GM12878 (cell line): ENCODE measurements at places on chromosomes 2 and 18.

DNA sequence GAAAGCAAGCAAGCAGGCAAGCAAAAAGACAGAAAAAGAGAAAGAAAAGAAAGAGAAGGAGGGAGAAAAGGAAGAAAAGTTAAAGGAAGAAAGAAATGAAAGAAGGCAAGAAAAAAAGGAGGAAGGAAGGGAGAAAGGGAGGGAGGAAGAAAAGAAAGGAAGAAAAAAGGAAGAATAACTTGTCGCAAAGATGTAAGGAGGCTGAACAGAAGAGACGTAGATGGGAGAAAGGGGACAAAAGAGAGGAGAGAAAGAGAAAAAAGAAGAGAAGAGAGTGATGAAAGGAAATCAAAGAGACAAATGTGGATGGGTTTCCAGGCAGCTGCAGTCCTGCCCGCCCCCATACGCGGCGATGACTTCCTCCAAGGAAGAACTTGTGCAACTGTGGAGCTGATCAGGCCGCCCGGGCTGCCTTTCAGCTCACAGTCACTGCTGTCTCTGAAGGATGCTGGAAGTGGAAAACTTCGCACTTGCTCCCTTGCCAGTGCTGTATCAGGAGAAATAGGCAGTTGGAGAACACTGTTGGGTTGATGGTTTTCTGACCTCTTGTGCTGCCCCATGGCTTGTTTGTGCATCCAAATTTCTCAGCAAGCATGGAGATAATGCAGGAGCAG is 52.9 kb downstream of the TRIB2 start:
- no peak for DNase-seq

DNA sequence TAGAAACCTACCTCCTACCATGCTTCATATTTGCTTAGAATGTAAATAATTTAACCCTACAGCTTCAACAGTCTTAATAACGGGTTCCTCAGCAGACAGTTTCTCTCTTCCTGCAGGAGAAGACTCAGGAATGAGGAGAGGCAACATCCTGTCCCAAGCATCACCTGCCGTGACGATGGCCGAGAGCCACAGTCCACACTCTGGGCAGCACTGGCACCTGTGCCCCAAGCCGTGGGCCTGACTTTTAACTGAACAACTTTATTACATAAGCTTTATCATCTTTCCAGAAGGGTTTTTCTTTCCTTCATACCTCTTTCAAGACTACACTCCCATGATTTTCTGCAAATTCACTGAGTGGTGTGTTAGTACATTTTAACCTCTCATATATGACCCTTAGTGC is 856.0 kb downstream of the GALR1 start:
- no peak for DNase-seq

GRCh38 chr2:155157711-155158110 is 459.2 kb downstream of the KCNJ3 start:
- no peak for DNase-seq

- no peak for DNase-seq
Measured at GRCh38 chr18:49730951-49731391, 82.4 kb downstream of the ACAA2 start.

DNA sequence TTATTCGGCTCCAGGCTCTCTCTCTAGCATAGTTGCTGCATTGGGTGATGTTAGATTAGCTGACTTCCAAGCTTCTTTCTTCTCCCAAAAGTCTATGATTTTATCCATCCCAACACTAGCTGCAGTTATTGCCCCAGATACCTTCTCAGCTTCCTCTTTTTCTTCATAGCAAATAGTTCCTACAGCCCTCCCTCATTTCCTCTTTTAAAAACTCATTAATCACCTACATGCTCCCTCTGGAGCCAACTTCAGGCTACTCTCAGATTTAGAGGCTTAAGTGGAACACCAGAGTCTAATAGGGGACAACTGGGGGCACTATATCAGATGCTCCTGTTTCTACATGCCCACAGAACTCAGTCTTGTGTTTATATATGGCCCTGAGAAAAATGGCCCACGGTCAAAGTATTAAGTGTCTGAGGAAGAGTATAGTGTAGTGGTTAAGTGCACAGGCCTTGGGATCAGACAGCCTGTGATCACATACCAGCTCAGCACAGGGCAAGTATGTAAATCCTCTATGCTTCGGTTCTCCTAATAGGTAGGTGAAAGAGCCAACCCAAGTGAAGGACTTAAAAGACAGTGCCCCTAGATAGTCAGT is 241.9 kb upstream of the SLC14A2 start:
- DNase-seq: no peak

GRCh38 chr2:173983391-173983871 is 18.3 kb upstream of the SP3 start:
- no peak for DNase-seq

- no peak for DNase-seq
Measured at GRCh38 chr2:67565761-67566160, 168.6 kb downstream of the ETAA1 start.

DNA sequence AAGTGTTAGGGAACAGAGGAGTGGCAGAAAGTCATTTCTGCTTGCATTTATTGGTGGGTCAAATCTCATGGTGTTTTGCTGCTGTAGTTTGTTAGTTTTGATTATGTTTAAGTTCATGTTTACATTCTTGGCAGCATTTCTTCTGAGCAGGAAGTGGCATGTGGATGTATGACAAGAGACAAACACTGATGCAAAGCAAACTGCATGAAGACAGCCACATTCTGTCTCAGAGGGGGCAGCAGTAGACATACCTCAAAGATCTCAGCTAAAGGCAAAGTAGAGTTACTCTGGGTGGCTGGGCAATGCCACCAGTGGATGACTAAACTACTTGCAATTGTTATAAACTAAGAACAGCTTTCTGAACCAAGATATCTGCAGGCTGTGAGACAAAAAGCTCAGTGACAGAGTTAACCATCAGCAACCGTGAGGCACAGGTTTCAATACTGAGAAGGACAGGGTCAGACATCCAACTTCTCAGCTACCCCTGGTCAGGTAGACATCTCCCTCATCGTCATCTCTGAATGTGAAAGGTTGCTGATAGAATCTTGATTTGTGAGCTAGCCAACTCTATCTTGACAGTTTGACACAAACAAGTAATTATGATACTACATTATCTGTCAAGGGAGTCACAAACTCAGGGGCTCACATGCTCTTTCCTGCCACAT is 16.4 kb downstream of the GALNT3 start:
- DNase-seq: no peak

GRCh38 chr2:159892990-159893810 is 95.2 kb upstream of the CD302 start:
- DNase-seq: no peak

DNA sequence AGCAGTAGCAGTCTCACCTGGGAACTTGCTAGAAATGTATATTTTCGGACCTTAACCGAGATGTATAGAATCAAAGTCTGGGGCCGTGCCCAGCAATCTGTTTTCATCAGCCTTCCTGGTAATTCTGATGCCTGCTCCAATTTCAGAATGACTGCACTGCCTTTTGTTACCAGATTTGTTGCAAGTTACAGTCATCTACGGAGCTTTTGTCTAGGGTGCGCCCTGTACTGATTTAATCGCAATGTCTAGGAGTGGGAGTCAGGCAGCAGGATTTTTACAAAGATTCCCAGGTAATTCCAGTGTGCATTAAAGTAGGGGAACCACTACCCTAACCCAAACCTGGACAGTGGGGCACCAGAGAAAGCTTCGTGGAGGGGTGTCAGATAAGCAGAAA is 178.0 kb downstream of the HAUS1 start:
- DNase-seq: no peak

GRCh38 chr2:179268277-179268925 is 3.8 kb upstream of the SESTD1 start:
- DNase-seq: no peak

DNA sequence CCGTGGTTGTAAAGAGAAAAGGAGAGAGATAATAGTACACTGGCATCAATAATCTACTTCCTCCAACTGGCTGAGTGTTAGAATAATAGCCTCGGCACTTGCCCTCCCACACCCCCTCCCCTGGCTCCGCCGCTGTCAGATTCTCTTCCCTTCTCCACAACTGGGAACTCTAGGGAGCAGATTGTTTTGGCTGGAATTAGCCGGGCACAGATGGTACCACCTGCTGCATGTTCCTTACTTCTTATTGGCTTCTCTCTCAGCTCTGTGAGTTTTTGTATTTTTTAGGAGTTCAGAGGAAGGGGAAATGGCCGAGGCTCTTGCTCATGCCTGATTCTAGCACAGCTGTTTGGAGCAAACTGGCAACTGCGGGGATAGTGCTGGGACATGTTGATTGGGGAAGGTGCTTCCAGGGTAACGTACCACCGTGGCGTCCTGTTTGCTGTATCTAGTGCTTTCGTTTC is 140.0 kb downstream of the ZEB2 start:
- DNase-seq: no peak

DNA sequence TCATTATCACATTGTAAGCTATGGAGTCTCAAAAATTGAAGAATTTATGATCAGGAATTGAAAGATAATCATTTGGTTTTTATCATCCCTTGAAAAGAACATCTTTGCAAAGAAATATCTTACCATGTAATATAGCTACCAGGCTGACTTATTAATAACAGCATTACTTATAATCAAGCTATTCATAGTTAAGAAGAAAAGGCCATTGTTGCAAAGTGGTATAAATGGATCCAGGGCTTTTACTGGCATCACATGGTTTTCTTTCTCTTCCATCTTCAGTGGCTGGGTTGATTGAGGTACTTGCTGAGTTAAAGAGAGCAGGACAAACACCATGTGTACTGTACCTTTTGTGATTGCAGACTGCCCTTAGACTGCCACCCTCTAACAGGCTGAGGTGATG is 39.6 kb downstream of the MFSD6 start:
- no peak for DNase-seq

DNA sequence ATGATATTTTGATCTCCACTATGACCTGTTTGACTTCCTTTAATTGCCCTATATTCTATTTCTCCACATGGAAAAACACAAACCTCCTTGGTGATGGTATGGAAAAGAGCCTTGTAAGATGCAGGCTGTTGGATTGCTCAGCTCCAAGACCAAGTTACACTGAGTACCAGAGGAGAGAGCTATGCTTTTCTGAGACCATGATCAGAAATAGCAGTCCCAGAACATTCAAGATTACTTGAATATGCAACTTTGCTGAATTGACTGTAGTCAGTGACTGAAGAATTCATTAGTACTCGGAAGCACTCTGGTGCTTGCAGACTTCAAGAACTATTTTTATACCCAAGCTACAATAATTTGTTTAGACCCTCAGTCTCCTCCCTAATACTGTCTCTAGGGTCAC is 310.6 kb upstream of the FSIP2 start:
- DNase-seq: no peak

GRCh38 chr2:190318931-190319554 is 583 bp downstream of the HIBCH start:
- DNase-seq: no peak

- DNase-seq: no peak
Measured at GRCh38 chr18:647304-647703, 10.1 kb upstream of the TYMS start.
